ENCODE measurements at places on chromosomes 6 and 20. TPM values are rescaled to one million over a fixed set of nuclear protein-coding genes. Genes with fewer than 3 reads are reported as not detected.

PDE7B gene
- 50.4 TPM for total RNA-seq

CYP24A1 gene
- not detected for total RNA-seq

KIFC1 gene
- total RNA-seq = 2.9 TPM

COL9A3 gene
- total RNA-seq = 0.24 TPM

BMP2 gene
- 0.73 TPM for total RNA-seq

DEFB110 gene
- total RNA-seq = not detected

ZNF391 gene
- total RNA-seq = 0.49 TPM

NRN1 gene
- total RNA-seq = 117 TPM

Measured in hair follicle dermal papilla cell (primary cell).